ENCODE measurements at places on chromosomes 2 and 18.

DNA sequence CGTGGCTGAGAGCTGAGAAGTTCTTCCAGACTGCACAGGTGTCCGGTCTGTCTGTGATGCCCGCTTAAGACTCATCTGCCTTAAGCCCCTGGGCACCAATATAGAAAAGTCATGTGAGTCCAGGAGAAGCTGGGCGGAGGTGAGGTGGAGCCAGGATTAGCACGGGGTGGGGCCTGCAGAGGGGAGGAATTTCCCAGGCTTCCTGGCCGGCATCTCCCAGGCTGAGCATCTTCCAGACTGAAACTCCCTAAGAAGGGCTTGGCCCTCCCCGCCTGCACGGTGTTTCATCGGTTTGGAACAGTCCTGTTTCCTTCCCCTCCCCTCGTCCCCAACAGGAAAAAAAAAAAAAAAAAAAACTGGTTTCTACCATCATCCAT, 270.3 kb downstream of the ATAD2B start:
- DNase-seq: no peak

- no peak for DNase-seq
These were observed 28.8 kb downstream of the SLC40A1 start for GRCh38 chr2:189551808-189552207.

- DNase-seq: no peak
These were observed 92.3 kb downstream of the MGAT5 start for GRCh38 chr2:134346141-134346540.

GRCh38 chr2:88517759-88518201, 65.3 kb upstream of the FOXI3 start:
- DNase-seq: no peak

DNA sequence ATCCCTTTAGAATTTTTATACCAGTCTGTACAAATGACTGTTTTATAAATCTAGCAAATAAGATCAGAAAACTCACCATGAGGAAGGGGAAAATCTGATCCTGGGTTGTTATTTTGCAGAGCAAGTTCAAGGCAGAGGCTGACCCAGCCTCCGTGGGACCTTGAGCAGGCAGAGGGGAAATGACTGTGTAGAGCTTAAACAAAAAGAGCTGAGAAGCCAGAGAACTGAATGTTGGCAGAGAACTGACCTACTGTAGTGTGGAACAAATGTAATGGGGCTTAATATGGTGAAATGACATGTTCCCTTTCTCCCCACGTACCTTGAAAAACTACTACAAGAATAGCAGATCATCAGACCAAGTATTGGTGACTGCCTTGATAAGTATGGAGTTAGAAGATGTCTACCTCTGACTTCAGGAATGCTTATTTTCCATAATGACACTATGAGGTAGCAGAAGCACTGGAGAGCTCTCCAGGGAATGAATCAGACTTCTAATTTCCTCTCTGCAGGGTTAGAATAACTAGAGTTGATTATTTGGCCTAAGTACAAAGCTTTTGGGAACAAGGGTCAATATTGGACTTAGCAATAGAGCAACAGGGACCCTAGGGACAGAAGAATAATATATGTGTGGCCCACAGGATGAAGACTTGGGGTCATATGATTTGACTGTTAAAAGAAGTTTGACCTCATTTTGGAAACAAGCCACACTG, 304.4 kb downstream of the CCDC178 start:
- DNase-seq: peak; percentile 24

DNA sequence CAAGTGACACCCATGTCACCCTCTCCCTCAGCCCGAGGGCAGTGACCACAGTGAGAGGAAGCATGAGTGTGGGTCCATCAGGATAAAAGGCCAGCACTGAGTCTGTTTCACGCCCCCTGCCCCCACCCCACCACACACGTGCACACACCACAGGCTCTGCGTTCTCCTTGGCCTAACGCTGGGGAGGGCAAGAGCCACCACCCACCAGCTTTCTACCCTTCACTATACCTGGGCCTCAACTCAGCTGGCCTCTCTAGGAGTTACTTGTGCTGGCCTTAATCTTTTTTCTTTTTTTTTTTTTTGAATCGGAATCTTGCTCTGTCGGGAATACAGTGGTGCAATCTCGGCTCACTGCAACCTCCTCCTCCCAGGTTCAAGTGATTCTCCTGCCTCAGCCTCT, 140.5 kb downstream of the ZFP36L2 start:
- no peak for DNase-seq

GRCh38 chr2:22497789-22498188, 887.2 kb upstream of the KLHL29 start:
- no peak for DNase-seq

DNA sequence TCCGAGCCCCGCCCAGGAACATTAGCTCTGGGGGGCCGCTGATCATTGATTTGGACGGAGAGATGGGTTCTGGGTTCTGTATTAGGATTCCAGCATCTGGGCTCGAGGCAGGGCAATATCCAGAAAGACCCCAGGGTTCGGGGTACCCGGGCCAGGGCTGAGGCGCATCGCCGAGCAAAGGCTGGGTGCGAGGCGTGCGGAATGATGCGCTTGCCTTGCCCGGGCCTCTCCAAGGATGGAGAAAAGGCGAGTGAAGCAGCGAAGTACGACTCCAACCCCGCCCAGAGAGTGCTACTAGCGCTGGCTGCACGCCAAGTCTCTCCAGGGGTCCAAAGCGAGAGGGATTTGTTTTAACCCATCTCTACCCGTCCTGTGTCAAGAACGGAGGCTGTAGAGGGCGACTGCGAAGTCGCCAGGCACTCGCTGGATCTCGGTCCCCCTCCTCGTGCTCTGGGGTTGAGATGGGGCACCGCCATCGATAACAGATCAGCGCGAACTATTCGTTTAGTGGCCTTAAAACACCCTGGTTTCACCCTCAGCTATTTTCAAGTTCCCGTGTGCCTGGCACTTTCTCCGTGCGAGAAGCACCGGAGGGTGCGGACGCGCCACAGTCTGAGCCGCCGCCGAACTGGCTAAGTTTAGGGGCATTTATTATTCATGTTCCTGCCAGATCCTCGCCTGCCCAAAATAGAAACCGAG, 1.9 kb downstream of the ADCYAP1 start:
- no peak for DNase-seq

DNA sequence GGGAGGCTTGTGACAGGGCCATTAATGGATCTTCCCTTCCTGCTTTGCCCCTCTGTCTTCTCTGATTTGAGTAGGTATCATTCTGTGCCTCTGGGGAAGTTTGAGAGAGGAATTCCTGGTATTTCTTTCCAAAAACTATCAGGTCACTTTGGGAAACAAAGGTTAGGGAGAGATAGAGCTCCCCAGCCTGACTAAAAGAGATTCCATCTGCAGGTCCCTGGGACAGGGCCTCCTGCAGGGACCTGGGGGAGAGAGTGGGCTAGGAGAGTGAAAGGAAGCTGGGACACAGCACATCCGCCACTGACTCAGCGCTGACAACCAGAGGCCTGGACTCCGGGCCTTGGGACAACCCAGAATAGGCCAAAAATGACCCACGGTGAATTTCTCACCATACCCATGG, 6.4 kb downstream of the GALNT14 start:
- no peak for DNase-seq

GRCh38 chr18:79400591-79401381, 5.1 kb downstream of the NFATC1 start:
- no peak for DNase-seq

- DNase-seq: peak; percentile 57
These were observed 546 bp downstream of the CHPF start for GRCh38 chr2:219542931-219543595.

DNA sequence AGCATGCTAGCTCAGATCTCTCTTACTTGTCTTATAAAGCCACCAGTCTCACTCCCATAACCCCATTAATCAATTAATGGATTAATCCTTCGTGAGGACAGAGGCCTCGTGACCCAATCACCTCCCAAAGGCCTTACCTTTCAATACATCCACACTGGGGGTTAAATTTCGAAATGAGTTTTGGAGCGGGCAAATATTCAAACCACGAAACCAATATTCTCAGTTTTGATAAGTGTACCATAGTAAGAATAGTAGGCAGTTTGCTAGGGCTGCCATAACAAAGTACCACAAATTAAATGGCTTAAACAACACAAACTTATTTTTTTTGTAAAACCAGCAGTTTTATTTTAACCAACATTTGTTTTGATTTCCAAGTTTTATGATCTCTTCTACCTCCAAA, 15.2 kb downstream of the HIBCH start:
- DNase-seq: no peak

DNA sequence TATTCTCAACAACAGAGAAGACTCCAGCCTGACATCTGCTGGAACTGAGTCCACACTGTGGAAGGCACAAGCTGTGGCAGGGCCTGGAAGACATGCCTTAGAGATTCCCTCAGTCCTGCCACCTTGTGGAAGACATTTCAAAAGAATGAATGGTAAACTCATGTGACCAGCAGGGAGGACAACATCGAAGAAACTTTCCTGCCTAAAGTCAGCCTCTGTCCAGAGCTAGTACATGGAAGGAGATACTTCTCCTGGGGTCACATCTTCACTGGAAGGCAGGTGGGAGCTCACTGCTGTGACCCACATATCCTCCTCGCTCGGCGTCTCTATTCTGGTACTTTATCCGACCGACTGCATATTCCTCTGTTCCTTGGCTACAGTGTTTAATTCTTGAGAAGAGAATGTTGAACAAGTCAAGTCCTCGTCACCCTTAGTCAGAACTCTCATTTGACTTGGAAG, 59.5 kb downstream of the PUM2 start:
- peak; percentile 87 for DNase-seq

DNA sequence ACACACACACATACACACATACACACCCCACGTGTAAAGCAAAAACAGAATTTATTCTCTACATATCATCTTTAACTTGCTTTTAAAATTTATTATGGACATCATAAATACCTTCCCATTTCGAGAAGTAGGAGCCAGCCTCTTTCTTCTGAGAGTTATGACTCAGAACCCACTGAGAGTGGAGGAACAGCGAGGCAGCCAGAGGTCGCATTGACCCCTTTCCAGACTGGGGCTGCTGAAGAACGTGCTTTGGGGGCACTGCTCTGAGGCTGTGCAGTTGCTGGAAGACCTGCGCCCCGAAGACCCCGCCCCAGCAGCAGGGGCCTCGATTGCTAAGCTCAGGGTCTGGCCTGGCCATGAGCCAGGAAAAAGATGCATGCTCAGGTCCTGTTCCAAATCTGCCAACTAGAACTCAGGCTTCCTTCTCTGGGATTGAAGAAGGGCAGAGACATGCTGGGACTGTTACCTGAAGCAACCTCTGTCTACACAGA, 133.8 kb upstream of the TWIST2 start:
- no peak for DNase-seq

- DNase-seq: no peak
These were observed 120.9 kb downstream of the TWIST2 start for GRCh38 chr2:238968616-238969384.

DNA sequence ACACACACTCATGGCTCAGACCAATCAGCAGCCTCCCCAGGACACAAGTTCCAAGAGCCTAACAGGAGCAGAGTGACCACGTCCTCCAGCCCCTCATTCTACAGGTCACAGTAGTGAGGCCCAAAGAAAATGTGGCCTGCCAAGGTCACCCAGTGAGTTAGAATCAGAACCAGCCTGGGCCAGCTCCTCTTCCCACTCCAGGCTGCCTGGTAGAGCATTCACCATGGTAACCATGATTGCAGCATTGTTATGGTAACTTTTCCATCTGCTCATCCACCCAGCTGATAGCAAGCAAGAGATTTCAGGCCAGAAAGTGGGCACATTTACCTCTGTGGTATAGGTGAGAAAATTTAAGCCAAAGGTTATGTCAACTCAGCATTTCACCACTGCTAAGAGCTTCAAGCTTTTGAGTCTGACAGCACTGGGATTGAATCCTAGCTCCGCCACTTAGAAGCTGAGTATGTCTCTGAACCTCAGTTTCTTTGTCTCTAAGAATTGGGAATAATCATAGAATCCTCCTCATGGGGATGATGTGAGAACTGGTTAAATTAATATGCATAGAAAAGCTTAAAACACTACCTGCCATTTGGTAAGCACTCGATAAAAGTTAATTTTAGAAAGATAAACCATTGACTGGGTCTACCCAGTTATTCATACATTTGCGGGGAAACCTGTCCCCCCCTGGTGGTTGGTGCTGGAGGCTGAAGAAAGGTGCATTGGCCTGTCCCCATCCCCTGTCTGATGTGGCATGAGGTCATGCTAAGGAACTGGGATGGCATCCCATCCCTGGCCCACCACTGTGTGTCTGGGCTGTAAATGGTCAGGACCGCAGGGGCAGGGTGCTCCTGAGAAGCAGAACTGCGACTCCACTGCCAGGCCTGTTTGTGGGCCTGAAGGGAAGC, 181.5 kb downstream of the KLHL29 start:
- peak; percentile 42 for DNase-seq

GRCh38 chr2:46386763-46387162, 89.6 kb downstream of the EPAS1 start:
- DNase-seq: no peak

DNA sequence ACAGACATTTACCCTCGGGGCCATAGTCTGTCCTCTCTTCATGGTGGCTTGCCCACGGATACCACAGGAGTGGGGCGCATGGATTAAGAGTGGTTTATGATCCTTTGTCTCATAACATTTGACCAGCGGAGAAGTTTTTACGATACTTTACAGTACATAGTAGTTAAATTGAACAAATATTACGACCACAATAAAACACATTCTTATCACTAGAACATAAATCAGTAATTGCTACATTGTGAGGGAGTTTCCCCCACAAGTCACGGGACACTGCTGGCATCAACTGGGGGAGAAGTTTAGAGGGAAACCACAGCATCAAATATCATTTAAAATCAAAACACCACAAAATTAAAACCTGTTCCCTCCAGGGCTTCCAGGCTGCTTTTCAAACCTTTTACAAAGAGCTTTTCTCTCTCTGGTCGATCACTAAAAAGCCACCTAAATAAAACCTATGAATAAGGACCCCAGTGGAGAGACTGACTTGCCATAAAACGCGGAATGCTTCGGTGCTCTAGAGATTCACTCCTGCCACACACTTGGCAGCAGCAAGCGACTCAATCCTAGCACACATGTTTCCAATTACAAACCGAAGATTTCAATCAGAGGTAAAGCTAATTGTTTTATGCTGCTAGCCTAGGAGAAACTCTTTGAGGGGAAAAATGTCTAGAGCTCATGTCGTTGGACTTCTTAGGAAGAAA, 173.7 kb upstream of the HNRNPA3 start:
- DNase-seq: no peak

DNA sequence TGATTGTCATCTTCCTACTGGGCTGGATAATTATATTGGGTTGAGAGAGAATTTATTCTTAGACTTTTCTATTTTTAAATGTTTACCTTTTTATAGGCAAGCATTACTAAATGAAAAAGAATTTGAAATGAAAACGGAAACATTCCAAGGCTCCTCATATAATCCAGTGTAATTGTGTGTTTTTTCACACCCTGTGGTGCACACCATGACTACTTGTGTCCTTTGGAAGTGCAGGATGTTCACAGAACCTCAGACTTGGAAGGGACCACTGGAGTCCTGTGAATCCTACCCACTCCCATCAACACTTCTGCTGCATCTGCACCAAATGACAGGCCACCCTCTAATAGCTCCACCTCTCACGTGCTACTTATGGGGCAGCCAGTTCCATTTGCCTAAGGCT, 48.0 kb downstream of the NAT8 start:
- no peak for DNase-seq

GRCh38 chr2:85950743-85951142, 62.0 kb upstream of the ST3GAL5 start:
- no peak for DNase-seq

- DNase-seq: no peak
These were observed 597.2 kb upstream of the ZEB2 start for GRCh38 chr2:145116834-145117725.

- DNase-seq: no peak
These were observed 67.3 kb downstream of the SH3RF3 start for GRCh38 chr2:109196081-109196875.

GRCh38 chr18:77772177-77772576, 522.5 kb downstream of the GALR1 start:
- no peak for DNase-seq

- DNase-seq: no peak
These were observed 40.5 kb upstream of the IL1R2 start for GRCh38 chr2:101951296-101951695.

All from mesenchymal stem cell (in vitro differentiated cells and primary cell).